ENCODE measurements at places on chromosomes 4 and X.

DNA sequence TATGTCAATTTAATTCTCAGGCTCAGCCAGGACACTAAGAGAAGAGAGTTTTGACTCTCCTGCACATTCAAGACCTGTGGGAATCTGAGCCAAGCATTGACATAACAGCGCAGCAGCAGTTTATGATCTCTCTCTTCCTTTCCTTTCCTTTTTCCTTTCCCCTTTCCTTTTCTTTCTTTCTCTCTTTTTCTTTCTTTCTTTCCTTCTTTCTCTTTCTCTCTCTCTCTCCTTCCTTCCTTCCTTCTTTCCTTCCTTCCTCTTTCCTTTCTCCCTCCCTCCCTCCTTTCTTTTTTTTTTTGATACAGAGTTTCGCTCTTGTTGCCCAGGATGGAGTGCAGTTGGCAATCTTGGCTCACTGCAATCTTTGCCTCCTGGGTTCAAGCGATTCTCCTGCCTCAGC, 21.6 kb downstream of the SAT1 start:
- DNase-seq: no peak

GRCh38 chr4:112485930-112486329, 30.1 kb downstream of the NEUROG2 start:
- DNase-seq: no peak

- DNase-seq: no peak
Measured at GRCh38 chrX:17542123-17542522, 167.1 kb downstream of the NHS start.

- peak; percentile 18 for DNase-seq
Measured at GRCh38 chr4:87881115-87881514, 48.3 kb downstream of the MEPE start.

DNA sequence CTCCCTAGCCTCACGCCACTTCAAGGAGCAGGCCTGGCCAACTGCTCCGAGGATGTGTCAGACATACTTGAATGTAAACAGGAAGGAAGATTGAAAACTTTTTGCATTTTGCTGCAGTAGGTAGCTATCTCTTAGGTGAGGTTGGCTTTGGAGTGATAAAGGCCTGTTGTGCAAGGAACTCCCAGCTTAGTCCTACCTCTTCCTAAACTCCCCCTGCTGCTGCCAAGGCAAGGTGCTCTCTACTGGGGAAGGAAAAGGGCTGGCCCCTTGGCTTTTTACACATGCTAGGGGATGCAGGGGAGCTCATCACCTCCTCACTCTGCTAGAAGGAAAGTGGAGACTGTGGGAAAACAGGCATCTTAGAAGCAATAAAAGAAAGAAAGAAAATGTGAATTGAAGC, 10.7 kb upstream of the BRS3 start:
- no peak for DNase-seq

DNA sequence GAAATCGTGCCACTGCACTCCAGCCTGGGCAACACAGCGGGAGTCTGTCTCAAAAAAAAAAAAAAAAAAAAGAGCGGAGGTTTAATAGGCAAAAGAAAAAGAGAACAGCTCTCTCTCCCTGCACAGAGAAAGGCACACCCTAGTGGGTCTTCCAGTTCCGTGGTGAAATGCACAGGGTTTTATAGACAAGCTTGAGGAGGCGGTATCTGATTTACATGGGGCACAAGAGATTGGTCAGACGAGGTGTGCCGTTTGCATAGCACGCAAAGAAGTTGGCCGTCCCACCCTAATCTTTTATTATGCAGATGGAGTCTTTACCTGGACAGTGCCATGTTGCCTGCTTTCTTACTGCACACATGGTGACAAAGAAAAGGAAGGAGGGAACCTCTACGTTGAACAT, 33.5 kb upstream of the REST start:
- no peak for DNase-seq

- DNase-seq: peak; percentile 35
Measured at GRCh38 chr4:181761156-181761555, 482.0 kb upstream of the TENM3 start.

GRCh38 chrX:134631426-134632346, 26.6 kb downstream of the PLAC1 start:
- peak; percentile 90 for DNase-seq

GRCh38 chrX:39253551-39253950, 452.3 kb downstream of the MID1IP1 start:
- DNase-seq: no peak

GRCh38 chrX:153685156-153685536, 2.6 kb upstream of the SLC6A8 start:
- DNase-seq: no peak

- no peak for DNase-seq
Measured at GRCh38 chr4:152805818-152806217, 26.1 kb downstream of the ARFIP1 start.

- peak; percentile 66 for DNase-seq
Measured at GRCh38 chrX:71178908-71179307, 34.3 kb downstream of the NLGN3 start.

- DNase-seq: no peak
Measured at GRCh38 chr4:66123831-66124413, 453.6 kb upstream of the EPHA5 start.

DNA sequence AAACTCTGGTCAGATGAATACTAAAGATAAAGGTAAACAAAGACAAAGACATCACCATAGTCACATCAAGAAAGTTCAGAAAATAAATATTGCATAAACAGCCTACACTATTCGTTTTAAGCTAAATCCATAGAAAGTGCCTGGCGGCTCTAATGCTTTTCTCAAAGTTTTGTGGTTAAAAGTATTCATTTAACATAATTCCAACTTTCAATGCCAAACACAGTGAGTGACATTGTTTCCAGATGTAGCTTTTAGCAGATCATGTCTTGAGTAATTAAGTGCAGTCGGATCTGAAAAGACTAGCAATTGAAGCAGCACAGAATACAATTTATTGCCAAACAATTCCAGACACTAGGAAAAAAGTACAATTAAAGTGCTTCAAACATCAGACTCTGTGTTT, 287.1 kb upstream of the ADGRL3 start:
- DNase-seq: peak; percentile 21

GRCh38 chr4:6751611-6752485, 30.7 kb upstream of the KIAA0232 start:
- no peak for DNase-seq

DNA sequence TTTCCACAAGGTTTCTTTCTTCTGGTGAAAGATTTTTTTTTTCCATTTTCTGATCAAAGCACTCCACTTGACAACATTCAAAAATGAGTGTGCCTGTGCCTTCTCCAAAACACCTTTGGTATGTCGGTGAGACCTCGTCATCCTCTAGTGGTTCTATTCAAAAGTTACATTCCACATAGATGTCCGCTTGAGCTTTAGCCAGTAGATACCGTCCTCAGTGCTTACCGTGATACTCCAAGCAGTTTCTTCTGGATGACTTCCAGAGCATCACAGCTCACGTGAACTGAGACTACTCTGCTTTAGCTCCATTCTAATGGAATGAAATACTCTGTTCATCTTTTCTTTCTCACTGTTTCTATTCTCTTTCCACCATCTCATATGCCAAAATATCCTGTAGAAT, 38.2 kb upstream of the VEGFC start:
- DNase-seq: no peak

GRCh38 chrX:24876530-24877287, 139.1 kb downstream of the ARX start:
- DNase-seq: no peak

- DNase-seq: no peak
Measured at GRCh38 chr4:81471298-81471587, 464 bp downstream of the RASGEF1B start.

DNA sequence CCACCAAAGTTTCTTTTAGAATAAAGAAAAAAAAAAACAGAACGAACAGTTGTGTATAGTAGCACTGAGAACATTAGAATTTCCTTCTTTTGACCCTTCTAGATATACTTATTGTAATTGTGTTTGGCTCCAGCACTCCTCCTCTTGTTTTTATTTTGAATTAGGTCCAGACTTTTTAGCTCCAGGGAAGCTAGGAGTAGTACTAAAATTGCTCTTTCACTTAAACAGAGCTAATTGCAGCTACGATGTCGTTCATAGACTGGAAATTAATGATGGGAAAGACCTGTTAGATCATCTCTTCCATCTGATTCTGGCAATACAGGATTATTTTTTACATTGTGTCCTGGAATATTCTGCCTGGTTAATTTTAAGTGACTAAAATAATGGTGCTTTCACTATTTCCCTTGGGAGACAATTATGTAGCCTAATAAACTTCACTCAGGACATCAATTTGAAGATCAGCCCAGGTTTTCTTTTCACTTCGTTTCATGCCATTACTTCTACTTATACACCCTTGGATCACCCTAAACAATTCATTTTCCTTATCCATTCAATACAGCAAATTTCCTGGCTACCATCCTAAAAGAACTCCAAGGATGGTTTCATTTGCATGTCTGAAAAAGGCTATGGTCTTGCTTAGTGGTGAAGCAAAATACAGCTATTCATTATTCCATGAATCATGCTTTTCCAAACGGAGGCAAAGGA, 480.8 kb upstream of the TECRL start:
- no peak for DNase-seq

DNA sequence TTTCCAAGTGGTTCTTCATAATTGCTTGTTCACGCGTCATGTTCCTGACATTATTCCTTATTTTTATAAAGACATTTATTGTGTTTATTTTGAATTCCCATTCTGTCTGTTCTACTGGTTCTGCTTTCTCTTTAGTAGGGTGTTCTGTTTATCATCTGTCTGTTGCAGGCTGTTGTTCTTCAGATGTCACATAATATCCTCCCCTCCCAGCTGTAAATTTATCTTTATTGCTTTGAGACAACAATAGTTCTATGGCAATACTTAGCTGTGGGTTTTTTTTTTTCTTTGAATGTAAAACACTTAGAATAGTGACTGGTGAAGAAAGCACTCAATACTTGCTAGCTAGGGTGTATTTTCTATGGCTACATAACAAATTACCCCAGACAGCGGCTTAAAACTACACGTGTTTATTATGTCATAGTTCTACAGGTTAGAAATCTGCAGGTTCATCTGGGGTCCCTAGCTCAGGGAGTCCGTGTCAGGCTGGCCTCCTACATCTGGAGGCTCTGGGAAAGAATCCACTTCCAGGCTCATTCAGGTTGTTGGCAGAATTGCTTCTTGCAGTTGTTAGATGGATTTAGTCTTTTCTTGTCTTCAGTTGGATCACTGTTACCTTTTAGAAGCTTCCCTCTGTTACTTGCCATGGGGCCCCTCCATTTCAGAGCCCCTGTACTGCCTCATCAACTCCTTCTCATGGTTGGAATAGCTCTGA, 63.4 kb upstream of the ENPEP start:
- no peak for DNase-seq

GRCh38 chr4:16524911-16525554, 298.8 kb upstream of the TAPT1 start:
- peak; percentile 72 for DNase-seq

DNA sequence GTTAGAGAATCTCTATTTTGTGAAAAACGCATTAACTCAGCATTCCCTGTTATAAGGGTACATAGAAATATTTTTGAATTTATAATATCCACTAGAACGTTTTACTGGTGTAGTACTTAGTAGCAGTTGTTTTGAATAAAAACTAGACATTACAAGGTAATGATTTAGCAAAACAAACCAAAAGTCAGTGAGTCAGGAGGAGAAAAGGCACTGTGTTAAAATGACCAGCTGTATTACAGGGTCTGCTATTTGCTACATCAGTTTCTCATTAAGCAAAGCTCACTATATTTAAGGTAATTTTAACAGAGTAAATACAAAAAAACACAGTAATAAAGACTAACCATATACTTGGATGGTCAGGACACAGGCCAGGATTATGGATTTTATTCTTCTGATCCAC, 152.8 kb downstream of the RASL11B start:
- peak; percentile 56 for DNase-seq

GRCh38 chr4:34619531-34620162, 1624.7 kb downstream of the ARAP2 start:
- peak; percentile 50 for DNase-seq

DNA sequence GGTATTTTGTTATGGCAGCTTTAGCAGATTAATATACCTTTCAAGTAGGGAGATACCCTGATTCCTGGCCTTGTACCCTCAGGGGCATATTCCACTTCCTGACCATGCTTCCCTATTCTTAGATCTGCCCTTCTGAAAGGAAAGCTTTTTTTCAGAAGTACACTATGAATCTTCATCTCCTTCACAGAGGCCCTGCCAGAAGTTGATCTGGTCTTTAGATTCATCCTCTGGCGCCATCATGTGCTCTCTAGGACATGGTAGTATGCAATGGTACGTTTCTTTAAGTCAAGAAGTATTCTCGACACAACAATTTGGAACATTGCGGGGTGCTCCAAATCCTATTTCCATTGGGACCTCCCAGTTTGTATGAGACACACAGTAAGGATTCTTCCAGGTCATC, 39.6 kb upstream of the DIPK2B start:
- no peak for DNase-seq

- no peak for DNase-seq
Measured at GRCh38 chrX:73831500-73831899, 268.5 kb downstream of the CHIC1 start.

GRCh38 chrX:101958139-101958538, 26.3 kb upstream of the ZMAT1 start:
- no peak for DNase-seq

- peak; percentile 67 for DNase-seq
Measured at GRCh38 chr4:137531168-137531985, 917 bp downstream of the PCDH18 start.

DNA sequence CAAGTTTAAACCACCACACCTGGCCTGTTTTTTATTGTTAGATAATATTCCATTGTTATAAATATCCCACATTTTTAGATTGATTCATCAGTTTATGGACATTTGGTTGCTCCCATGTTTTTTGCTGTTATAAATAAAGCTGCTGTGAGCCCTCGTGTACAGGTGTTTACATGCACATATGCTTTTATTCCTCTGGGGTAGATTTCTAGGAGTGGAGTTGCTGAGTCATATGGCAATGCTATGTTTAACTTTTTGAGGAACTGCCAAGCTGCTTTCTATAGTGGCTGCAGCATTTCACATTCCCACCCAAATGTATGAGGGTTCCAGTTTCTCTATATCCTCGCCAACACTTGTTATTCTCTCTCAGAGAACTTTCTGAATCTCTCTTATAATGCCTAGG, 90.5 kb downstream of the TBL1X start:
- DNase-seq: peak; percentile 38

DNA sequence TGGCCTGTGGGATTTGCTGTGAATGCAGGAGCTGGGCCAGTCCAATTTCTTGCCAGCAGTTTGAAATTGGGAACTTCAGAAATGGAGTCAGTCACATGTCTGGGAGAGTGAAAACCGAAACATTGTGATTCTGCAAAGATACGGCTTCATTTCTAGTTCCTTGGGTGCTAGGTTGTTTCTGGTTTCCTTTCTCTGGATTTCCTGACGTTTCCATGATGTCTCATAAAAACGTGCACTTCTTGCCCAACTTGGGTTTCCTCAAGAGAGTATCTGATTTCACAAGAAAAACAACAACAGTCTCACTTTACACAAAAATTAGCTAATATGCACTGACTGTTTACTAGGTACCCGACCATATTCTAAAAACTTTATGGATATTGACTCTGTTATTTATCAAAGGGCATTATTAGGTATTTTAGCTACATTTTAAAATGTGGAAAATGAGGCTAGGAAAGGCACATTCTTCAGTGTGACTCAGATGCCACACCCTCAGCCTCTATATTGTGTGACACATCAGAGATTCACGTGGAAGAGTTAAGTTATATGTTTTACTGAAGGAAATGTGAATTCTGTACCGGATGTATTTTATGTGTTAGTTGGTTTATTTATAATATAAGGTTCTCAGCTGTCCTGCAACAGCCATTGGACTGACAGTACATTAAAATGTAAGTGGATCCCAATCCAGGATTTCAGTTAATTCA, 225.0 kb upstream of the PUDP start:
- DNase-seq: peak; percentile 4

- DNase-seq: no peak
Measured at GRCh38 chr4:118994030-118994429, 105.4 kb downstream of the SYNPO2 start.

All from fibroblast of upper back skin (primary cell).